ENCODE measurements at places on chromosomes 12 and 14. TPM values are rescaled to one million over a fixed set of nuclear protein-coding genes. Genes with fewer than 3 reads are reported as not detected.

The TCL1A gene
- total RNA-seq, result not detected

DNA sequence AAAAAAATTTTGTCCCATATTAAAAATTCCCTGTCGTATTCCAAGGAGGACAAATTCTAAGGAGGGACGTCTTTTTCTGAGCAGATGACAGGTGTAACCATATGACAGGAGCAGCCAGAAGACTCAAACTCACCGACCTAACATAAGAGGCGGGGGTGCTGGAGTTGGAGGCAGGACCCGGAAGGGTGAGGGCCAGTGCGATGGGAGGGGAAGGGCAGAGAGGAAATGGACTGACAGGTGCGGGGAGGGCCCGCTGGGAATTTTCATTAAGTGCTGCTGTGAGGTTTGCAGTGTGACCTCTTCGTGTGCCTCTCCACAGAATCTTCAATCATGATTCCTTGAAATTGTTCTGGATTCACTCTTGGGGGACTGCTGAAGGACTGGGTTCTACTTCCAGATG lies 189.4 kb downstream of the NTF3 start:
- DNase-seq, result no peak

DNA sequence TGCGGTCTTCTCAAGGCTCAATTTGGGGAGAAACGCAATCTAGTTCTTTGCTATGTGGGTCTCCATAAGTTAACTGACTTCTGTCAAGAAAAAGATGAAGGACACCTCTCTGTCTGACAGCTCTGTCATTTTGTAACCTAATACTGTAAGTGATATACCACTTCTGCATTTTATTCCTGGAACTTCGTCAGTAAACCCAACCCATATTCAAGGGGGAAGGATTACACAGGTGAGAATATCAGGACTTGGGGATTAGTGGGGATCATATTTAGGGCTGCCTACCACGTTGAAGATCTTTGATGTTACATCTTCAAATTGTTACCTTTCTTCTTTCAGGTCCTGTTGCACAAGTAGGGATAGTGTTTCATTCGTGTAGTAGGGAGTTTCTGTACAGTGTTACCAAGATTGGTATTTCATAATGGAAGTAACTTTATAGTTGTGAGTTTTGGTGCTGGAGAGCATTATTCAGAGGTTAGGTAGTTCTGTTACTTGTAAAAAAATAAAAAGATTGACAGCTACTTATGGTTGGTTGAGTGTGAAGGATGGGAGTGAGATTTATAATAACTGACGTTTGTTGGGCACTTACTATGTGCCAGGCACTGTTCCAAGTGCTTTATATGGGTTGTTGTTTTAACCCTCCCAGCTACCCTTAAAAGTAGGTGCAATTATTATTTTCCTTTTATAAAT lies 1.6 kb downstream of the TMEM260 start:
- DNase-seq, result no peak

DNA sequence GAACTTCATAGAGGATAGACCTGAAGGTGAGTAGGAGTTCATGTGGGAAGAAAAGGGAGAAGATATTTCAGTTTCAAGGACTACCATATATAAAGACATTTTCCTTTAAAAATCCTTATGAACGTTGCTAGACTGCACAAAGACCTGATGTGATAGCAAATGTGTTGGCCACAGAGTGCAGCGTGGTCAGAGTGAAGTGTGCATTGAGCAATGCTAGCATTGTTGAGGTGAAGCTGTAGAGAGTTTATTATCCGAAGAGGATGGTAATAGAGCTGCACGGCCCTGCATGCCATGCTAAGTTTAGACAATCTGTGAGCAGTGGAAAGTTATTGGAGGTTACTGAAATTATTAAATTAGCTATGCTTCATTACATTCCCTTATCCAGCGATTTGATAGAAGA lies 413.0 kb downstream of the CCDC91 start:
- DNase-seq, result no peak

GRCh38 chr12:99087278-99087677 lies 442.2 kb downstream of the APAF1 start:
- DNase-seq, result no peak

DNA sequence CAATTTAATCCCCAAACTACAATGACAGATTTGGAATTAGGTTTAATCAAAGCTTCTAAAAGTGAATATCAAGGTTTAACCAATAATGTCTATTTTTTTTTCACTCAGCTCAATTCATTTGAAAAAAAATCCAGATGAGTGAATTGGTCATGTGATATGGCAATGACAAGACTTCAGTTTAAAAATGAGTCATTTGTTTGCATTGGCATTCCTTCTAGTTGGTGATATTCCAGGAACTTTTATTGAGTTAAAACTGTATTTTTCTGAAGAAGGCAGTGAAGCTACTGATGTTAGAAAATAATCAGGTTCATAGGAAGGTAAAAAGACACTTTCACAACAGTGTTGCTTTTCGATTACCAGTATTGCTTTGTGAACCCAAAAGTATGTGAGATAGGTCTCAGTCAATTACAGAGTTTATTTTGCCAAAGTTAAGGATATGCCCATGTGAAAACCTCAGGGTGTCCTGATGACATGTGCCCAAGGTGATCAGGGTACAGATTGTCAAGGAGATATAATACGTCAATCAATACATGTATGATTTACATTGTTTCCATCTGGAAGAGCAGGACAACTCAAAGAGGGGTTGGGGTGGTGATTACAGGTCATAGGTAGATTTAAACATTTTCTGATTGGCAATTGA lies 1214.9 kb downstream of the GALC start:
- DNase-seq, result no peak

- no peak for DNase-seq
Observed at GRCh38 chr14:50335389-50335788, 23.3 kb downstream of the DMAC2L start.

- DNase-seq, result no peak
Observed at GRCh38 chr12:12604740-12605139, 6.9 kb upstream of the CREBL2 start.

GRCh38 chr14:100474196-100474595 lies 113.0 kb downstream of the BEGAIN start:
- no peak for DNase-seq

- no peak for DNase-seq
Observed at GRCh38 chr12:40701756-40702155, 9.5 kb downstream of the CNTN1 start.

DNA sequence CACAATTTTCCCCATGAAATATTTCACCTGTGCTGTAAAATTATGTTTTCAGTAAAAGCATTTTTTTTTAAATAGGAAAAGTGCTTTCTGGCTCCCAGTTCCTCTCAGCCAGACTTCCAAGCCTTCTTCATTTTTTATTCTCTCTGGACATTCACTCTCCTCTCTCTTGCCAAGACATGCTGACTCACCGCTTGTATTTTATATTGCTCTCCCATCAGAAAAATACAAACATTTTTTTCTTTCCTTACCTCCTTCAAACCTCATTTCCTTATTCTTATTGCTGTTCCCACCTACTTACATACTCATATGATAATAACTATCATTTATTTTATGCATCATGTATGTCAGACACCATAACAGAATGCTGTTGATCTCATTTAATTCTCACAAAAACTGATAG lies 37.7 kb upstream of the ZNF641 start:
- DNase-seq, result no peak

GRCh38 chr14:94421316-94421715 lies 31.3 kb downstream of the SERPINA11 start:
- no peak for DNase-seq

- no peak for DNase-seq
Observed at GRCh38 chr12:80761838-80762237, 45.1 kb downstream of the MYF5 start.

DNA sequence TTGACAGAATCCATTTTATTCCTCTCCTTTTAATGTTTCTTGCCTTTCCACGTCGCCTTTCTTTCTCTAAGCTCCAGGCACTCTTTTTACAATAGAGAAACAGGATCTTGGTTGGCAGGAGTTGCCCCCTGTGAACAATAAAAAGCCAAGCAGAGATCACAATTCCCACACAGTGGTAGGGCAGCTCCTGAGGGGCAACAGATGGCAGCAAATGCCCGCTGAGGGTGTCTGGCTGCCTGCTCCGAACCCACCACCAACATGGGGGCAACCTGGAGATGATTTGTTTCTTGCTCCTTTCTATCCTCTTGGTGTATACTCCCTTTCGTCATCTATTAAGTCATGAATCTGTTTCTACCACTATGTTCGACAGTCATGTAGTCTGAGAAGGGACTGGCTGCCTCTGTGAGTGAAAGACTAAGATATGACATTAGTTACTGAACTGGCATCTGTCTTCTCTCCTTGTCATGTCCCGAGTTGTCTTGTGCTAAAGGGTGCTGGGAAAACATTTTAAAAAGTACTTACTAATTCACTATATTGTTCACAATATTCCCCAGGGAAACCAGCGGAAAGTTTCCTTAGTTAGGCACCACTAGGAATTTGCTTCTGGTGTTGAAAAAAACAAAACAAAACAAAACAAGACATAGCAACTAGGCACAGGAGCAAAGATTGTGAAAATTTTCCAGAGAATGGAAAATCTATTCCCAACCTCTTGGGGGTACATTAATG lies 170.1 kb downstream of the STXBP6 start:
- no peak for DNase-seq

Data from T-helper 17 cell (primary cell).